ENCODE measurements at places on chromosomes 2 and 18. TPM values are rescaled to one million over a fixed set of nuclear protein-coding genes. Genes with fewer than 3 reads are reported as not detected.

- no peak overlapping the region for H3K4me3 ChIP-seq
- H3K27ac ChIP-seq, result no peak overlapping the region
- no peaks in the 10 kb centered on the region for H3K27me3 ChIP-seq
Observed at GRCh38 chr18:4640349-4641012, 185.4 kb upstream of the DLGAP1 start.

DNA sequence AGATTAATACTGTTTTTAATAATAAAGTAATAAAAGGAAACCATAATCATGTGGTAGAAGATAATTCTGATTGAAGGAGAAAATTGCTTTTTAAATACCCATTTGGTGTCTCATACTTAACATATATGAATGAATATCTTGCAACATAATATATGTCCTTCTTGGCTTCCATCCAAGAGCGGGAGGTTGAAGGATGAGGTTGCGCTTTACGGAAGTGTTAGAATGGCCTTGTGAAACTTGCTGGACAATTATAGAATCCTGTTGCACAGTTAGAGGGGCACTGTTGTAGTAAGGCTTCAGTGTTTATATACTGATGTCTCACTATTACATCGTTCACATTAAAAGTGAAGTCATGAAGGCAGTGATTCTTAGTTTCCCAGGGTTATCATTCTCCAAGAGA is 9.4 kb downstream of the INSIG2 start:
- H3K27ac ChIP-seq, result no peak overlapping the region
- no peaks in the 10 kb centered on the region for H3K27me3 ChIP-seq
- H3K4me3 ChIP-seq, result no peak overlapping the region
- H3K36me3 ChIP-seq, result peaks cover 3% of the 10 kb centered on the region

GRCh38 chr18:61541673-61542072 is 208.4 kb downstream of the CDH20 start:
- DNase-seq, result no peak
- H3K4me3 ChIP-seq, result no peak overlapping the region
- H3K4me1 ChIP-seq, result no peaks in the 10 kb centered on the region

Gene CRYGA
- total RNA-seq, result not detected

DNA sequence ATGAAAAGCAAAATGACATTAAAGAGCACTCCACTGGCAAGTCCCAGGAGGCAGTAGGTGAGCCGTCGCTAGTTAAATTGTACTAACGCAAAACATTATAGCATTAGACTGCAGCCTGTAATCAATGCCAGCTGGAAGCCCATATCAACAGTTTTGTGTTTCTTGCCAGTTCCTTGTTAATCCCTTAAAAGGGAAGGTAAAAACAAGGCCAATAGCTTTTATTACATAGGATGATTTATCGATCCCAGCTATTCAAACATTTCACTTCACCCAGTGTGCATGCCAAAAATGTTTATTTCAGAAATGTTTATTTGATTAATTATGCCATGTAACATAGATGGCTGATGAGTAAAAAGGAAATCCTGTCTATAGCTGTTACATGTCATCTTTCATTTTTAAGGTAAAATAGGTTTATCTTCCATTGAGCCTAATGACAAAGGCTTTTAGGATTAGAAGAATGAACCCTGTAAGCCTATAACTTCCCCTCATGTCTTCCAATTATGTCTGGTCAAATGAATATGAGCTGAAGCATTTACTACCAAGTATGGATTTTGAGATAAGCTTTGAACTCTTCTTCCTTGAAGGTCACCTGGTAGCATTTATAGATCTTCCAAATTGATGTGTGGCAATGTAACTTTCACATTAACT is 591.2 kb downstream of the RNF144A start:
- DNase-seq, result no peak
- no peaks in the 10 kb centered on the region for H3K4me1 ChIP-seq
- no peaks in the 10 kb centered on the region for H3K36me3 ChIP-seq
- no peaks in the 10 kb centered on the region for H3K27me3 ChIP-seq
- H3K4me3 ChIP-seq, result no peak overlapping the region

Gene CRYGC
- not detected for total RNA-seq

- no peaks in the 10 kb centered on the region for H3K4me1 ChIP-seq
- no peak for DNase-seq
Observed at GRCh38 chr2:73895473-73895872, 2.7 kb downstream of the ACTG2 start.

GRCh38 chr2:167318581-167318980 is 430.3 kb downstream of the XIRP2 start:
- H3K4me1 ChIP-seq, result no peaks in the 10 kb centered on the region
- H3K4me3 ChIP-seq, result no peak overlapping the region
- no peak overlapping the region for H3K27ac ChIP-seq
- DNase-seq, result no peak

Gene ZFP36L2
- total RNA-seq, result 19.7 TPM

Gene CYP20A1
- total RNA-seq, result 17.6 TPM

Gene VAMP5
- total RNA-seq, result 11.3 TPM

DNA sequence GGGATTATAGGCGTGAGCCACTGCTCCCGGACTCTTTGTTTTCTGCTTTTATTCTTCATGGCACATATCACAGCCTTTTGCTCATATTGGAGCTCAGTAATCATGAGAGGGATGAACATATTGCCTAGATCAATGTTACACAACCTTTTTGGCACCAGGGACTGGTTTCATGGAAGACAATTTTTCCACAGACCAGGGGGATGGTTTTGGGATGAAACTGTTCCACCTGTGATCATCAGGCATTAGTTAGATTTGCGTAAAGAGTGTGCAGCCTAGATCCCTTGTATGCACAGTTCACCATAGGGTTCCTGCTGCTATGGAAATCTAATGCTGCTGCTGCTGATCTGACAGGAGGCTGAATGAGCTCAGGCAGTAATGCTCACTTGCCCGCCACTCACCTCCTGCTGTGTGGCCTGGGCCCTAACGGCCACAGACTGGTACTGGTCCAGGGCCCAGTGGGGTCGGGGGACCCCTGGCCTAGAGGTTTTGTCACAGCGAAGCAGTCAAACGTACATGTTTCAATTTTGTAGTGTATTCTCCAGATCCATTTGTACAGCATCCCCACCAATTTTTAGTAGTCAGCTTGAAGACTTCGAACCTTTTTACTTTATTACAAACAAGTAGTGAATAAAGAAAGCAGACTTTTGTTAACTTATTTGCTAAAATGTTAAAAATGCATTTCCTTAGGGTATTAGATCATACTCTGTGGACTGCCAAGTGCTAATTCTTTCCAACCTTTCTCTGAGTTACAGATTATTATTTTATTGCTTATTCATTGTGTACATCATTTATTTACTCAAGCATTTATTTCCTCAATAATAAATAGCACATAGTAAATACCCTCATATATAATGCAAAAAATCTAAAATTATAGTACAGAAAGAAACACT is 6.2 kb downstream of the DAW1 start:
- no peak overlapping the region for H3K27ac ChIP-seq
- H3K4me3 ChIP-seq, result no peak overlapping the region
- no peaks in the 10 kb centered on the region for H3K27me3 ChIP-seq
- H3K36me3 ChIP-seq, result no peaks in the 10 kb centered on the region

GRCh38 chr2:68667371-68667770 is 24.0 kb downstream of the PROKR1 start:
- DNase-seq, result no peak
- no peaks in the 10 kb centered on the region for H3K4me1 ChIP-seq
- H3K27me3 ChIP-seq, result no peaks in the 10 kb centered on the region
- no peak overlapping the region for H3K4me3 ChIP-seq
- H3K27ac ChIP-seq, result no peak overlapping the region

Gene GALR1
- not detected for total RNA-seq

DNA sequence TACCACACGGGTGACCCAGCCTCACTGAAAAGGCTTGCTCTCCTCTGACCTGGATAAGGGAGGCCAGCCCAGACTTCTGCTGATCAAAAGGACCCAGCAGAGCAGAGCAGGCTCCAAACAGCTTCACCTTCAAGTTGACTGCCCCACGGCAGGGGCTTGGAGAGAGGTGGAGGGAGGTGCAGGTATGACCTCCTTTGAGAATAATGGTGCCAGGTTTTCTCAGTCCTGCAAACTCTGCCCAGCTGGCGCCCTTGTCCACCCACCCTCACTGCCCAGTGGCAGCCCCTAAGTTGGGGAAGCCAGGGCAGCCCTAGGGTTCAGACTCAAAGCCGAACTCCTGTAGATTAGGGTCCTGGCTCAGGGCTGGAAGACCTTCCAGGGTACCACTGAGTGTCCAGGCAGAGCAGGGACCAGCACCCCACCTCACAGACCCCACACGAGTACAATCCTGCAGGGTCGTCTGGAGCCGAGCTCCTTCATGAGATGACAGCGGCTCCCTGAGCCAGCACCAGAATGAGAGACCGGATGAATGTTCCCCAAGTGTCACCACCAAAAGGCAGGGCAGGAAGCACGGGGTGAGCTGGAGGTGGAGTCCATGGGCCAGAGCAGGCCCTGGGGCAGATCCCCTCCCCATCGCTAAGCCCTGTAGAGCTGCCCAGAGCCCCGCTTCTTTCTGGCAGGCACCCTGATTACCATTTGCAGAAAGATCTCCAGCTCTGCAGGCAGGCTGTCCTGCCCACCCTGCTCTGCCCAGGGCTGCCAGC is 3.6 kb upstream of the GPC1 start:
- H3K27ac ChIP-seq, result no peak overlapping the region
- H3K36me3 ChIP-seq, result no peaks in the 10 kb centered on the region
- no peak for DNase-seq
- H3K4me3 ChIP-seq, result no peak overlapping the region

Gene PLB1
- 4.5 TPM for total RNA-seq

Gene FAM110C
- 18.2 TPM for total RNA-seq

DNA sequence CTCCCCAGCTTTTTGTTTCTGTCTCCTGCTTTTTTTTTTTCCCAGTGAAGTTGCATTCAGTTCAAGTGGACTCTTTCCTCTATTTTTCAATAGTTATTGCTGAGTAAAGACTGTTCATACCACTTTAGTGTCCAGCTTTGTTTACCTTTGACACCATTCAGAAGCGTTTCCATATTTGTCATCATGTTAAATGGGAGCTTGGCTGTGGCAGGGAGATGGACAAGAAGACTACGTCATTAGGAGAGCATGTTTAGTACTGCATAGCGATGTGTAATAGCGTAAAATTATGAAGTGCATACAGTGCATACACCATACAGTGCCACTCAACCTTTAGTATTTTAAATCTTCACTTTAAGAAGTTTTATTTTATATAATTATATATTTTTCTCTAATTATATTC is 655.9 kb downstream of the DCC start:
- H3K4me1 ChIP-seq, result no peaks in the 10 kb centered on the region
- no peaks in the 10 kb centered on the region for H3K27me3 ChIP-seq
- no peak for DNase-seq

- peaks cover 10% of the 10 kb centered on the region for H3K4me1 ChIP-seq
- H3K4me3 ChIP-seq, result no peak overlapping the region
- H3K27me3 ChIP-seq, result no peaks in the 10 kb centered on the region
Observed at GRCh38 chr2:88622307-88622706, 5.0 kb downstream of the EIF2AK3 start.

GRCh38 chr2:240401781-240402551 is 33.5 kb upstream of the GPC1 start:
- H3K4me3 ChIP-seq, result no peak overlapping the region
- H3K4me1 ChIP-seq, result no peaks in the 10 kb centered on the region
- DNase-seq, result no peak
- H3K27me3 ChIP-seq, result no peaks in the 10 kb centered on the region
- no peaks in the 10 kb centered on the region for H3K36me3 ChIP-seq

DNA sequence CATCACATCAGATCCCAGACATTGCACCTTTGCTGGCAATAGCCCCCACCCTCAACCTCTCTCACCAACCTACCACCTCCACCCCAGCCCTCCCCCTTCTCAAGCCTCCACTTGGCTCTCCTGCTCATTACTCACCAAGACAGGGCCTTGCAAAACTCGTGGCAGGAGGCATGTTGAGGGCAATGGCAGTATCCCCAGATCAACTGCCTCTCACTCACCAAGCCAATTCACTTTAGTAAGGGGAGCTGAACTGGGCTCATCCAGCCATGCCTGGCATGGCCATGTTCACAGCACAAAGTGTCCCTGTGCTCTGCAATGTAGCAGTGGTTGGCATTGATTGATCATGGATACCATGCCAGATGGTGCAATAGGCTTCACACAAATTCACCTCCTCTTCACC is 46.3 kb upstream of the TEX51 start:
- no peaks in the 10 kb centered on the region for H3K27me3 ChIP-seq
- no peaks in the 10 kb centered on the region for H3K36me3 ChIP-seq
- DNase-seq, result no peak
- no peak overlapping the region for H3K27ac ChIP-seq
- H3K4me3 ChIP-seq, result no peak overlapping the region
- H3K4me1 ChIP-seq, result no peaks in the 10 kb centered on the region

- H3K27ac ChIP-seq, result no peak overlapping the region
- H3K4me1 ChIP-seq, result no peaks in the 10 kb centered on the region
- no peaks in the 10 kb centered on the region for H3K36me3 ChIP-seq
Observed at GRCh38 chr2:54952978-54953456, 97.2 kb downstream of the RTN4 start.

Gene SGO2
- total RNA-seq, result 14.9 TPM

Gene GPAT2
- 3.1 TPM for total RNA-seq

- H3K4me3 ChIP-seq, result no peak overlapping the region
- no peaks in the 10 kb centered on the region for H3K36me3 ChIP-seq
- no peaks in the 10 kb centered on the region for H3K4me1 ChIP-seq
- DNase-seq, result no peak
- H3K27me3 ChIP-seq, result no peaks in the 10 kb centered on the region
Observed at GRCh38 chr18:35588995-35589394, 7.5 kb downstream of the GALNT1 start.
